ENCODE measurements at places on chromosomes 5 and 9.

DNA sequence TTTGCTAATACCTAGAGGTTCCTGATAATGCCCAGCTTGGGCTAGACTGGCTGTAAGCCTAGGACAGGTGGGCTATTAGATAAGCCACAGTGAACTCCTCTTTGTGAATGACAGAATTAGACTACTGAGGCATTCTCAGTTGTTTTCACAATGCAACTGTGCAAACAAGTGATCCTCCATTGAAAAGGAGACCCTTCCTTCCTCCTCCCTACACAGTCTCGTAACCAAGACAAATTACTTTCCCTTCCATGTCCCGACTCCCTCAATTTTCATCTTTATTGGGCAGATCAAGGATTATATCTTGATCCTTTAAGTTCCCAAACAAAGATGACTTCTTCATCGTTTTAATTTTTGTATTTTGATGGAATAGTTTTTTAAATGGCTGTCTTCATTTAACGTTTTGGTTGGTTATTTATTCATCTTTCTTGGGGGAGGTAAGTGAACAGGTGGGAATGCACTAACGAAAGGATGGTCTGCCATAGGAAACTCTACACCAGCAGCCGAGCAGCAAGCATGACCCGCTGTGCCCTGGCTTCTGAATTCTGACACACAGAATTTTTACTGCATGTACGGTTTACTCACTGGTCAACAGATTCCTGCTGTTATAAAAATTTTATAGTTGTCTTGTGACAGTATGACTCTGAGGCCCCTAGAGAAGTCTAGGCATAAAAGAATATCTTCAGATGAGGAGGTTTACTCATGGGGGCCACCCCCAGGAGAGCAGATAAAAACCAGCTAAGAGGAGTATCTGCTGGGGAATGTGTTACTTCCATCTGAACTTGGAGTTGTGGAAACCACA, 137.5 kb upstream of the TUT7 start:
- no peak for DNase-seq

DNA sequence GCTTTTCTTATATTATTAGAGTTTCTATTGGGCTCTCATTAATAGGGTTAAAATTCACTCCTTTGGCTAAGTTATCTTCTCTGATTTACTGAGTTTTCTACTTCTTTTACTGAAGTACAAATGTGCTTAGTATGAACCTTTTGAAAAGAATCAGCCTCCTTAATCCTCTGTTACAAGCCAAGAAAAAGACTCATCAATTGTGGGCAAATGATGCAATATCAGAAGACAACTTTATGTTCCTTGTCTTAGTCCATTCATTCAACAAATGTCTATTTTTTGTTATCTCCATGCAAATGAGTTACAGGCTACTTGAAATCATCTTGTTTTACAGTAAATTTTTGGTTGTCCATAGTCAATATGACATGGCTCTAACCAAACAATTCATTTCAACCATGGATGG, 40.3 kb downstream of the SNCAIP start:
- no peak for DNase-seq

GRCh38 chr5:141618030-141618803, 583 bp downstream of the DIAPH1 start:
- no peak for DNase-seq

- no peak for DNase-seq
Observed at GRCh38 chr5:147348046-147348445, 113.2 kb downstream of the STK32A start.

- no peak for DNase-seq
Observed at GRCh38 chr5:149762958-149763630, 33.0 kb downstream of the PPARGC1B start.

DNA sequence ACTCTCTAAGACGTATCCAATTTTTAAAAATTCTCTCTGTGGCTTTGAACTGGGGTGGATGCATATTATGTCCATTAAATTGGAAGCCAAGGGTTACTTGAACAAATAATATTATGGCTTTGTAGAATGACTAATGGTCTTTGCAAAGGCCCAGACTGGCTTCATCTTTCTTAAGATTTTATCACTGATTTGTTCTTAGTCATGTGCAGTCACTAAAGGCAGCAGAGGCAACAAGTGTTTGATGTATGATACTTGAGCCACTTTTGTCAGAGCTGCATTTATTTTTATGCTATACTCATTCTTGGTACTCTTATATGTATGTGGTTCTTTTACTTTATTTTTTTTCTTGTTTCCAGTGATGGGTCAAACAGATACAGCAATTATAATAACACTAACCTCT, 152.2 kb downstream of the NR2F1-AS1 start:
- DNase-seq, result no peak

DNA sequence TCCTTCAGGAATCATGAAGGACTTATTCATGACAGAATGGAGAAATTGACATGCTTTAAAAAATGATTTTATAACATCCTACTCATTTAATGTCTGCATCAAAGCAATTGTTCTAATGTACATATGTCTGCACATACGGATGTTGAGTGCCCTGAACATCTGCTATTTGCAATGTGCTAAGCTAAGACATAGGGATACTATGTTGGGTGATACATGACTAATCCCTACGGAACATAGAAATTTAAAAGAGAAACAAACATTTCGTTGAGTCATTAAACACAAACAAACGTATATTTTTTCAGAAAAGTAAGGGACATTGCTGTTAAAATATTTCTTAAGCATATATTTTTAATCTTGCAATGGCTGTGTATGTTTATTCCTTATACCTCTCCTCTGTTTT, 686.5 kb upstream of the ADAMTS16 start:
- DNase-seq, result no peak

- DNase-seq, result no peak
Observed at GRCh38 chr9:117044241-117044640, 357.1 kb downstream of the TRIM32 start.

GRCh38 chr5:164210491-164210890, 705.1 kb downstream of the MAT2B start:
- no peak for DNase-seq

- DNase-seq, result no peak
Observed at GRCh38 chr9:1327467-1327866, 277.3 kb downstream of the DMRT2 start.

GRCh38 chr5:13188371-13188770, 756.1 kb downstream of the DNAH5 start:
- DNase-seq, result no peak

- no peak for DNase-seq
Observed at GRCh38 chr5:176529741-176530141, 7.5 kb downstream of the RNF44 start.

DNA sequence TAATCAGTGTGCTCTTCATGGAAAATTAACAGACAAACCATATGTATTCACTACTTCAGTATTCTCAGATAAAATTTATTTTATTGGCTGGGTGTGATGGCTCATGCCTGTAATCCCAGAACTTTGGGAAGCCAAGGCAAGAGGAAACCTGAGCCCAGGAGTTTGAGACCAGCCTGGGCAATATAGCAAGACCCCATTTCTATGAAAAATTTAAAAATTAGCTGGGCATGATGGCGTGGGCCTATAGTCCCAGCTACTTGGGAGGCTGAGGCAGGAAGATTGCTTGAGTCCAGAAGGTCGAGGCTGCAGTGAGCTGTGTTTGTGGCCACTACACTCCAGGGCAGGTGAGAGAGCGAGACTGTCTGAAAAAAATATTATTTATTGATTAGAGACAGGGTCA, 23.4 kb upstream of the CREBRF start:
- no peak for DNase-seq

GRCh38 chr5:127517480-127518318, at the start of gene PRRC1:
TSS of gene PRRC1 (plus strand) at chr5:127517640. CDS start at chr5:127523480, 5,840 bp downstream.
- DNase-seq, result no peak

DNA sequence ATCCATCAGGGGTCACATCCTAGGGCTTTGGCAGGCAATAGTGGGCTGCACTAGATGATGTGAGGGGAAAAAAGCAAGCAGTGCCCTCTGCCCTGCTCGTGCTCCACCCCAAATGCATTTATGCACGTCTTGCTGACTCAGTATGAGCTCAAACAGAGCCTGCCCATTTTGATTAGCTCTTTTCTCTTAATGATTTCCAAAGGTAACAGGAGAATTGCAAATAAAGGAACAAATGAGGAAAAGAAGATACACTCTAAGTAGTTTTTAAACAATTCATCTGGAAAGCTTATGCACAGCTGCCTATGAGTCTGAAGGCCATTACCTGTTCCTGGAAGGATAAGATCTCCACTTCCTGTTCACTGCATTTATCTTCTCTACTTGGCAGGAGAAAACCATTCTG, 364.2 kb downstream of the TMEM232 start:
- no peak for DNase-seq

GRCh38 chr5:16976625-16977008, 40.5 kb upstream of the MYO10 start:
- no peak for DNase-seq

GRCh38 chr9:125262294-125262991, 817 bp downstream of the GAPVD1 start:
- no peak for DNase-seq

DNA sequence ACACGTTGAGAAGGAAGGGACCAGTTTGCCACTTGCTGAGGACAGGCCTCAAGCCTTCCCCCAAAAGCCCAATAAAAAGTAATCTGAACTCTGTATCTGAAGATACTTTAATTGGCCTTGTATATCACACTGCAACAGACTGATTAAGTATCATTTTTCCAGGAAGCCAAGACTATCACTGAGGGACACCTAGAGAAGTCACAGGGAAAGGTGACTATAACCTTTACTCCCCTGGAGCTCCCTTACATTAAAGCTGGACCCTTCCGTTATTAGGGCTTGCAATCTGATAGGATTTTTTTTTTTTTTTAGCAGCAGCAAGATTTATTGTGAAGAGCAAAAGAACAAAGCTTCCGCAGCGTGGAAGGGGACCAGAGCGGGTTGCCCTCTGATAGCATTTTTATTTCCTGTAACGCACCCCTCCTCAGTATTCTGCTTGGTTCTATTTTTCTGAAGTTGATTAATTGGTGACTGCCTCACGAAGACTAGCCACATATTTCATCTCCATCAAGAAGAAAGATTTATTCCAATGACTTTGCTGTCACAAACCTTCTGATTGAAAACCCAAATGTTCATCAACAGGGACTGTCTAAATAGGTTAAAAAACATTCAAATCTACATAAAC, 2.7 kb downstream of the CDC14B start:
- DNase-seq, result no peak

DNA sequence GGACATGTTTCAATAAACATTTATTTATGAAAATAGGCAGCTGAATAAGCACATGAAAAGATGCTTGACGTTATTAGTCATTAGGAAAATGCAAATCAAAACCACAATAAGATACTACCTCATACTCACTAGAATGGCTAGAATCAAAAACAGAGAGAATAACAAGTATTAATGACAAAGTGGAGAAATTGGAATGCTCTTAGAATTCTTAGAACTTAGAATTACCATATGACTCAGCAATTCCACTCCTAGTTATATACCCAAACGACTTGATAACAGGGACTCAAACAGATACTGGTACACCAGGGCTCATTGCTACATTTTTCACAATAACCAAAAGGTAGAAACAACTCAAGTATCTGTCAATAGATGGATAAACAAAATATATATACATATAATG, 15.1 kb upstream of the TRIM36 start:
- DNase-seq, result no peak

Measured in kidney epithelial cell (primary cell).